ENCODE measurements at places on chromosomes 1 and 21.

- DNase-seq = no peak
Measured at GRCh38 chr21:33189237-33189636, 40.5 kb upstream of the IFNAR2 start.

DNA sequence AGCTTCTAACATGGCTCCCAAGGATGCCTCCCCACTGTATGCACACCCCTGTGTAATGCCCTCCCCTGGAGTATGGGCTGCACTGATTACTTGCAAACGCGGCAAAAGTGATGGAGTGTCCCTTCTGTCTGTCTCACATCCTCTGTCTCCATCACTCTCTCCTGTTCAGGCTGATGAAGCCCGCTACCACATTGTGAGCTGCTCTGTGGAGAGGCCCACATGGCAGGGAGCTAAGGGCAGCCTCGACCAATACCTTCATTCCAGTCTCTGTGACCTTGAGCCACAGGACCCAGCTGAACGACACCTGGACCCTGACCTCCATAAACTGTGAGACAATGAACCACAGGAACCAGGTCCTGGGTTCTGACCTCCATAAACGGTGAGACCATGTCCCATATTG is 154.1 kb upstream of the ETV3 start:
- no peak for DNase-seq

GRCh38 chr1:213131851-213132655 is 81.0 kb downstream of the RPS6KC1 start:
- peak; percentile 23 for DNase-seq

DNA sequence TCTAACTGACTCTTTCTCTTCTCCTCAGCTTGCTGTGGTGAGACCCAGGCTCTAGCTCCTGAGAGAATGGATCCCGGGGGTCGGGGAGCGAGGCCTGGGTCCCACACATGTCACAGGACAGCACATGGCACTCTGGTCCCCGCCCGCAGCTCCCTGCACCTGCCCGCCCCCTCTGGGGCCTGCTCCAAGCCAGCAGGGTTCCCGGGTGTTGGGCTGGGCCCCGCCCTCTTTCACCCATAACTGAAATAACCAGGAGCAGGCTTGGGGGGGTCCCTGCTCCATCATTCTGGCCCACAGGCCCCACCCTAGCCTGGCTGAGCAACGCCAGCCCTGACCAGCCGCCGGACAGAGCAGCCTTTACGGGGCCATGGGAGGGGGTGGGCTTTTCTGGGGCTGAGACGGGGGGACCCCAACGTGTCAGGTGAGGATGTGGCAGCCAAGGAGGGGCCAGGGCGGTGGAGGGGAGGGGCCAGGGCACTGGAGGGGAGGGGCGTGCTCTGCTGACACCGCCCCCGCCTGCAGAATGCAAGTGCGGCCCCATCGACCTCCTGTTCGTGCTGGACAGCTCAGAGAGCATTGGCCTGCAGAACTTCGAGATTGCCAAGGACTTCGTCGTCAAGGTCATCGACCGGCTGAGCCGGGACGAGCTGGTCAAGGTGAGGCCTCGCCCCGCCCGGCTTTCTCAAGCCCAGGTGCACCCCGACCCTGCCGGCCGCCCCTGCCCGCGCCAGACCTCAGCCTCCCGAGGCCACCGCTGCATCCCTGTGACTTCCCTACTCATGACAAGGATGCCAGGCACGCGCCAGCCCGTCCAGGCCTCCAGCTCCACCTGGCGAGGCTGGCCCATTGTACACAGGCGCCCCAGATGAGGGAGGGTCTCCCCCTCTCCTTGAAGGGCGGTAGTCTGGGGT is 19.4 kb downstream of the COL6A1 start:
- no peak for DNase-seq

- no peak for DNase-seq
Measured at GRCh38 chr1:181219938-181220337, 131.4 kb downstream of the IER5 start.

DNA sequence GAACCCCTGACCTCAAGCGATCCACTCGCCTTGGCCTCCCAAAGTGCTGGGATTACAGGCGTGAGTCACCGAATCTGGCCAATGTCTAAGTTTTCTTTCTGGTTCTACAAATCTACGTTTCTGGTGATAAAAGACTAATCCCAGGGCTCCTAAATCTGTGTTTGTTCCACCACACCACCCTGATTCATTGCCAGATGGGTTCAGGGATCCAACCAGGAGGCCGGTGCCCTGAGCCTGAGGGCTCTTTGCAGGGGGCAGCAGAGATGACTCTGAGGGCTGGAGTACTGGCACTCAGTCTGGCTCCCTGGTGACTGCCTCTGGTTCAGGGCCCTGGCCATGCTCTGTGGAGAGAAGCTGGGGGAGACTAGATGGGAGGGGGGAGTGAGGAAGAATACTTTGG is 10.5 kb upstream of the OPRD1 start:
- peak; percentile 33 for DNase-seq

DNA sequence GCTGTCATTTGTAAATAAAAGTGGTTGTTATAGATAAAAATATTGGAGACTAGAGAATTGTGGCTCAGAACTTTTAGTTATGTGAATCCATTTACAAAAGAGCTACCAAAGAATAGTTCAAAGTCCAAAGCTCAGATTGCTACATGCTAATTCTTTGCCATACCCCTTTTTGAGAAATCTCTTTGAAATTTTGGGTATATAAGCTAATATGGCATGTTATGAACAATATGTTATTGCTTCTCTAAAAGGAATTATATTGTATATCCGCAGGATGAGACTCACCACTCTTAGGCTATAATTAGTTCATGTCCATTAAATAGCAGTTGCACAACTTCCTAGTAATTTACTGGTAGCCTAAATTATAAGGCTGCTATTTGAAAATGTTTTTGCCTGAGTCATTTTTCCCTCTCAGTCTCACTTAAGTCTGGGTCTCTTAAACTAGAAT is 178.0 kb downstream of the ZNF281 start:
- no peak for DNase-seq

GRCh38 chr1:204449678-204450280 is 38.2 kb upstream of the PPP1R15B start:
- DNase-seq = no peak

GRCh38 chr1:220750131-220750515 is 2.0 kb downstream of the MTARC2 start:
- DNase-seq = no peak

DNA sequence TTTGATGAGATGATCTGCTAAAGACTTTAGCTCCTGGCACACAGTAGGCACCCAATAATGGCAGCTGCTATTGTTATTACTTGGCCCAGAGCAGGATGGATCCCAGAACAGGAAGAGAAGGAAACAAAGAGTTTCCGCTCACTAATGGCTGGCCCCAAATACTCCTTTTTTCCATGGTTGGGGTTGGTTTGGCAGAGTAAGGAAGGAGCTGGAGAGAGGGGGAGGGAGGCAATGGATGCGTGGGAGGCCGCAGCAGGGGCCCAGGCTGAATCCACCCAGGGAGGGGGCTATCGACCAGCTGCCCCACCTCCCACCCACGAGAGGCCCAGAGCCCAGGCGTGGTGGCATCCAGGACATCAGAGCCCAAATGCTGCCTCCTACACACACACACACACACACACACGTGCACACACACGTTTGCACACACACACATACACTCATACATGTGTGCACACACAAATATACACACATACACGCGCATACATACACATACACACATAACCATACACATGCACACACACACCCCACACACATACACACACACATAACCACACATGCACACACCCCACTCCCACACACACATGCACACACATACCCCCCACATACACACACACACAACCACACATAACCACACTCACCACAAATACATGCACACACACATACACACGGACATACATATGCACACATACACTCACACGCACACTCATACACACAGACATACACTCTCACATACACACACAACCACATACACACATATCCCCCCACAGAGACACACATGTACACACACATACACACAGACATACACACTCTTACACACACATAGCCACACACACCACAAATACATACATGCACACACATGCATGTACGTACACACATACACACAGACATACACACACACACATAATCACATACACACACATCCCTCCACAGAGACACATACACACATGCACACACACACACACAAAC is 25.2 kb downstream of the C1QB start:
- DNase-seq = no peak

DNA sequence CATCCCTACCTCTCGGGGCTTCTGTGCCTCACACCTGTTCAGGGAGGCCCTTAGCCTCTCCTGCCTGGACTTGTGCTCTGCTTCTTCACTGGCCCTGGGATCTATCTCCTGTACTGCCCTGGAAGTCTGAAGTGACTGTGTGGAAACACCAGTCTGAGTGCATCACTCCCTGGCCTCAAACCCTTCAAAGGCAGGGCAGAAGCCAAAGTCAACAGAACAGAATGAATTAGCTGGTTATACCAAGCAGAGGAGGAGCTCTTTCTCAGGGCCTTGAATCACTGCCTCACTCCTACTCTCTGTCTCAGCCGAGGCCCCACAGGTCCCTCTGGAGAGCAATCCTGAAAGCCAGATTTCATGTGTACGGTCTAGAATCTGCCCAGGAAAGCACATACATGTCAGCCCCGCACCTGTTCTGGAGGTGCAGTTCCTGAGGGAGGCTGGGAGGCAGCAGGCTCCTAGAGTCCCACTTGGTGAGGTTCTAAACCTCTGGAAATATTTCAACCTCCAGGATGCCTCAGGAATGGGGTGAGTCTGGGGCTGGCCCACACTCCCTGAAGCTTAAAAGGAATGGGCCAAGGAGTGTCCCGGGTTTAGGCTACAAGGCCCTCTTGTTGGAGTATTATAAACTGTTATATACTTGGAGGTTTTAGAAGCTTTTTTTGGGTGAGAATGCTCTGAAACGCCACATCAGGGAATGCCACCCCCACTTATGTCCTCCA is 98.3 kb downstream of the ABCA4 start:
- DNase-seq = no peak

DNA sequence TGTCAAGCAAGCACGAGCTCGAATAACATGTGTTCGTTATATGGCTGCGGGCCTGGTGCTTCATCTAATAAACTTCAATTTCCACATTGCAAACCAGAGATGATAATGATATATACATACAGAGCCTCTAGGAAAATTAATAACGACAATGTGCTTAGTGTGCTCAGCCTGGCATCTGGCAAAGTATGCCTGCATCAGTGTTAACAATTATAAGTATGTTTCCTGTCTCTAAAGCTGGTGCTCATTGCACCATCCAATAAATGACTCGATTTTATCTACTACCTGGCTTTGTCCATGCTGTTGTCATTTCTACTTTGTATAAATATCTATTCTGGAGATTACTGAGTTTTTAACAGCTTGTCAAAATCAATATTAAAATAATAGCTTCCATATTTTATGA is 1402.6 kb downstream of the MRPL39 start:
- no peak for DNase-seq

- no peak for DNase-seq
Measured at GRCh38 chr1:69404486-69404885, 163.2 kb upstream of the LRRC7 start.

GRCh38 chr1:186648613-186649012 is 31.6 kb downstream of the PTGS2 start:
- DNase-seq = no peak

DNA sequence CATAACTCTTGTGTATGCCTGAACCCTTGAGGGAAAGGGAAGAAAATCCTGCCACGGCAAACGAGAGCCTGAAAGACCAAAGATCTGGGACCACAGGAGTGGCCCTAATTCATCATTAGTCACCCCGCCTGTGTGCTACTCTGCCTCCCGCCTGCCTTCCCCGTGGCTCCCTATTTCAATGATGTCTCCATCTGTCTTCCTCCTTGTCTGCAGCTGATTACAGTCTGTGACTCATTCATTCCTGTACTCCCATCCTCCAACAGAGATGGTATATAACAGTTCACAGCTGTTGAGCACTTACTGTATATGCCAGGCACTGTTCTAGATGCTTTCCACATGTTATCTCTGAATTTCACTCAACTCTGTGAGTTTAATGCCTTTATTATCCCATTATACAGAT is 96.6 kb downstream of the SEC16B start:
- peak; percentile 73 for DNase-seq

DNA sequence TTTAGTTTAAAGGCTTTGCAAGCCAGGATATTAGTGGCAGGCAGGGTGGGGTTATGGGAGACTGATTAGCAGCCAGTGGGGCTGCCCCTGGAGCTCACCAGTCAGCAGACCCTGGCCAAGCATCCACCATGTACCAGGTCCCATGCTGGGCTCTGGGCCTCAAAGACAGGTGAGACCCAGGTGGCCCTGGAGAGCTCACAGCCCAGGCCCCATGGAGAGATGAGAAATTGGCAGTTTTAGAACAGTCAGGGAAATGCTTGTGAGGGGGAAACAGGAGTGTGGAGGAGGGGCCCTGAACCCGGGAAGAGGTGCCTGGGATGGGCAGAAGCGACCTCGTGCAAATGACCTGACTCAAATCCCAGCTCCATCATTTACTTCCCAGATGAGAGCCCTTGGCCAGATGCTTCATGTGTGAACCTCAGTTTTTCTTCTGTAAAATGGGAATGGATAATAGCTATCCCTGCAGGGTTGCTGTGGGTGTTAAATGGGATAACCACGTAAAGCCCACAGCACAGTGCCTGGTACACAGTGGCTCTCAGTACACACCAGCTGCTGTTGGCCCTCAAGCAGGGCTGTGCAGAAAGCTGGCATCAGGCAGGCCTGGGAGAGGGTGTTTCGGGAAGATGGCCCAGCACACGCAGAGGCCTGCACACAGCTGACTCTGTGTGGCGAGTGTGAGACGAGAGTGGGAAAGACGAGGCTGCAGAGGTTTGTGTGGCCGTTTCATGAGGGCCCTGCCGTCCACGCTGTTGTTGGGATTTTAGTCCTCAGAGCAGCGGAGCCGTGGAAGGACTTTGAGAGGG is 518.5 kb downstream of the PTPRU start:
- peak; percentile 26 for DNase-seq

GRCh38 chr1:94743862-94744261 is 76.3 kb upstream of the SLC44A3 start:
- peak; percentile 55 for DNase-seq

DNA sequence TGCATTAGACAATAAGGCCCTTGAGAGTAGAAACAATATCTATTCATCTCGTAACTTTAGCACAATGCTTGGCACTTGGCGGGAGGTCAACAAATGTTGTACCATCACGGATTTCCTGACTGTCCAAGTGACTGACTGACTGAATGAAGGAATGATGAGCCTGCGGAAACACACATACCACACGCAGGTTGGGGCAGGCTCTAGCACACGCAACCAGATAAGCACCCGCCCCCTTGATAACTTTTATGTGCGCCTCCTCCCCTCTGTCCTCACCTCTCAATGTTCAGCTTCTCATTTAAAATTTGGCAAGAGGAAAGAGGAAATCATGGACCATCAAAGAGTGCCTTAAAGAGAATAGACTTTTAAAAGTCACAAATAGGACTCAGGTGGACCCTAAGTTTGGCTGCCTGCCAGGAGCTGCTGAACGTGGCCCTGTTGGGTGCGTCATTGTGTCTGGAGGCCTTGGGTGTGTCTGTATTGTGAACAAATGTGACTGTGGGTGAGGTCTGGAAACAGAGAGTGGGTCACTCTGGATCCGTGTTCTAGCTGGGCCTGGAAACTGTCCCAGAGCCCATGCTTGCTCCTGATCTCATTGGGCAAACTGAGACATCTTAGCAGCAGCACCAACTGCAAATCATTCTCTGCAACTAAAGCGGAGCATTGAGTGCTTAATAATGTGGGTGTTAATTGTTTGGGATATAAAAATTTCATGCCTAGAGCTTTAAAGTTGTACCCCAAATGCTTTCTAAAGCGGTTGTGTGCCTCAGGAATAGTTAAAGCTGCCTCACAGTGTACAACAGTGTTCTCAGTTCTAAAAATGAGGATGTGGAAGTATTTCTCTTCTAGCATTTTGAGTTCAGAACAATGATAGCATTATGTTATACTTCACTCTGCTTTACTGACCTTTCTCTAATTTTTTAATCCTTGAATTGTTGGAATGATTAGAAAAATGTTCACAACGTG is 47.6 kb upstream of the ABCG1 start:
- DNase-seq = no peak

Measured in NCI-H524 (cell line).